Hematopoietic multipotent progenitor cell (in vitro differentiated cells): ENCODE measurements at places on chromosomes 11 and 22.

GRCh38 chr11:106961048-106961447, 57.2 kb downstream of the GUCY1A2 start:
- no peak for DNase-seq

- DNase-seq, result no peak
Observed at GRCh38 chr11:96257972-96258934, 84.7 kb downstream of the MAML2 start.

DNA sequence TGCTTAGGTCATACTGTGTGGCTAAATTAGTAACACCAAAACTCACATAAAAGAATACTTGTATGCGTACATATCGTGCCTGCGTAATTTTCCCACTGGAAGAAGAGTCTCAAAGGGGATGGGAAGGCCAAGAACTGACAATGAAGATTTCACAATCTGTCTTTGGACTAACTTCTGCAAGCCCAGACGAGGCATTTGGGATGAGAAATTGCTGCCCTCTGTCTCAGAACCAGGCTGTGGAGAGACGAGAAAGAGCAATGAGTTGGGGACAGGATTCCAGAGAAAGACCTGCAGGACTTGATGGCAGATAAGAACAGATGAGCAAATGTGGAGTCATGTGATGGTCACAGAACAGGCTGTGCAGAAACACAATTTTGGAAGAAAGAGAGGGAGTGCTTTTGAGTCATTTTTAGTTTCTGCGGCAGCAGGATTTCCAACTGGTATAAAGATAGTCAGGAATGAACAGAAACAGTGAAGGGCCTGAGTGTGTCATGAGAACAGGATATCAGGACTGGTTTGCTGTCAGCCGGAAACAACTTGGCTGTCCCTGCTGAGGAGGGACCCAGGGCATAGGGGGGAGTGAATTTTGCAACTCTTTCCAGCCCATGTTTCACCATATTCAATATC, 82.7 kb upstream of the CTSC start:
- DNase-seq, result no peak

GRCh38 chr11:102850973-102851745, 7.8 kb upstream of the MMP3 start:
- no peak for DNase-seq

DNA sequence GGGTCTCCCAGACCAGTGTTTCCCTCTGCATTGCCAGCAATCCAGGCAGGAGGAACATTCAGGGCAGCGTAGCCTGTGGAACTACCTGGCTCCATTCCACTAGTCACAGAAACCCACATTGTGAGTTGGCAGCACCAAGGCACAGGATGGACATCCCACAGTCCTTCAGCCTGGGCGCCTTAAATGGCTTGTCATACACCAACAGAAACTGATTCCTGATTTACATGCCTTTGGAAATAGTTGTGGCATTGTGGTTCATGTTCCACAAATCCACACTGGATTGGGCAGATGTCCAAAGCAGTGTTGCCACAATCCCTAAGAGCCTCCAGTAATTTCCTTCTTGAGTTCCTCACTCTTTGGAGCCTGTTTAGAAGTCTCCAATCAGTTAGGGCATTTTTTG, 225.6 kb downstream of the BLID start:
- no peak for DNase-seq

DNA sequence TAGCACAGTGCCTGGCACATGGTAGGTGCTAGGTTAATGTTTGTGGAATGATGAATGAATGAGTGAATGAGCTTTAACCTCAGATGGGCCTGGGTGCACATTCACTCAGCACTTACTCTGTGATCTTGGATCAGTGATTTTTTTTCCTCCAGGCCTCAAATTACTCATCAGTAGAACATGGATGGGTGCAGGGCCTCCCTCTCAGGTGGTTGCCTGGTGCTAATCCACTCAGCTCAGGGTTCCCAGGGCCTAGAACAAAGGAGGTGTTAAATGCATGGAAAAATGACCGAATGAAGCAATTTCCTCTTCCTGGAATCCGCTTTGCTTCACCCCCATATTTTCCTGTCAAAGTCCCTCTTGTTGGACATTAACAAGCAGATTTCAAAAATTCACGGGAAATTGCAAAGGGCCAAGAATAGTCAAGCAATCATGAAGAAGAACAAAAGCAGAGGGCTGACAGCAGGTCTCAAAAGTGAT, 93.5 kb downstream of the MYEOV start:
- DNase-seq, result no peak

DNA sequence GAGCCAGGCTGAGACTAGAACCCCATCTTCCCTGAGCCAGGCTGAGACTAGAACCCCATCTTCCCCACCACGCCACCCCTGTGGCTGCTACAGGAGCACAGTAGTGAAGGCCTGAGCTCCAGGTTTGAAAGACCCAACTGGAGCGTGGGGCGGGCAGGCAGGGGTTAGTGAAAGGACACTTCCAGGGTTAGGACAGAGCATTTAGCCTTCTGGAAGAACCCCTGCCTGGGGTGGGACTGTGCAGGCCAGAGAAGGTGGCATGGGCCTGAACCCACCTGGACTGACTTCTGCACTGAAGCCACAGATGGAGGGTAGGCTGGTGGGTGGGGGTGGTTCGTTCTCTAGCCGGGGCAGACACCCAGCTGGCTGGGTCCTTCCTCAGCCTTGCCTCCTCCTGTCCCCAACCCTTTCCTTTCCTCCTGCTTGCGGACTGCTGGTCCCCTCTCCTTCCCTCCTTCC, 24.1 kb downstream of the SUN2 start:
- DNase-seq, result no peak

GRCh38 chr11:73141031-73141308, 1.1 kb downstream of the FCHSD2 start:
- DNase-seq, result no peak

GRCh38 chr22:40177738-40178416, at the start of gene TNRC6B:
TNRC6B (plus strand) TSS chr22:40177925; CDS start chr22:40178136, 211 bp downstream.
- DNase-seq, result peak; percentile 68

- no peak for DNase-seq
Observed at GRCh38 chr22:25363474-25363873, 144.0 kb downstream of the CRYBB2 start.

GRCh38 chr22:49525360-49525759, 302.3 kb downstream of the BRD1 start:
- DNase-seq, result no peak

GRCh38 chr11:103497268-103497667, 388.0 kb downstream of the DYNC2H1 start:
- DNase-seq, result no peak

DNA sequence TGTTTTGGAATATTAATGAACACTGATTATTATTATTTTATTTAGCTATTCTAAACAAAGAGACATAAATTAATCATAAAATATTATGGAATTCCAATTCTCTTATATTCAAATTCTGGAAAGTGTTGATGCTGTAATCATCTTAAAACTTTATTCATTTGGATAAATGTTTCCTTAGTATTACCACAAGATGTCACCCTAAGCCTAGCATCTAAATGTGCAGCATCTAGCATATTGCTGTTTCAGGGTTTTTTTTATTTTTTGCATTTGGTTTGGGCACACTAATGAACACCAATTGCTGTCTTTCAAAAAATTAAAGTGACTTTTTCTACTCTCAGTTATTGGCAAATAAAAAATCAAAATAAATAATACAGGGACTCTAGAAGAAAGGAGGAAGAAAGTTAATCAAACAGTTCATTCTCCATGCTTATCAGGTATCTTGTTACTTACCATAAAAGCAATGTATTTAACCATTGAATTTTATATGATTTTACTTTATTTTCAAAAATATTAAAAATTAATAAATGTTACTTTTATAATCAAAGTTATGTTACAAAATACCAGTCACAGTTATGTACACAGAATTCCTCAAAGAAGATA, 31.8 kb downstream of the DLG2 start:
- DNase-seq, result peak; percentile 76

DNA sequence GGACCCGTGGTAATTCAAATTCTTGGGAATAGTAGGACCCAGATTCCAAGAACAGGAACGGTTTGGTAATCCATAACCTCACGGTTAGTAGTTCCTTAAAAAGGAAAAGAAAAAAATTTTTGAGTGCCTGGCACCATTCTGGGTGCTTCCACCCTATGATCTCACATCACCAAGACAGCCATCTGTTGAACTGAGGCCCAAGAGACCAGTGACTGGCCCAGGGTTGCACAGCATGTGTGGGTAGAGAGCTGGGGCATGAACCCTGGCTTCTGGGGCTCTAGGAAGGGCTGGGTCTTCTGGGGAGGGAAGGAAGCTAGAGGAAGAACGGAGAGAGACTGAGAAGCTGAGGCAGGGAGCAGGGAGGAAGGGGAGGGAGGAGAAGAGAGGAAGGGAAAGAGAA, 4.7 kb upstream of the SPI1 start:
- DNase-seq, result no peak

GRCh38 chr11:133832991-133833897, 12.1 kb downstream of the SPATA19 start:
- DNase-seq, result no peak

DNA sequence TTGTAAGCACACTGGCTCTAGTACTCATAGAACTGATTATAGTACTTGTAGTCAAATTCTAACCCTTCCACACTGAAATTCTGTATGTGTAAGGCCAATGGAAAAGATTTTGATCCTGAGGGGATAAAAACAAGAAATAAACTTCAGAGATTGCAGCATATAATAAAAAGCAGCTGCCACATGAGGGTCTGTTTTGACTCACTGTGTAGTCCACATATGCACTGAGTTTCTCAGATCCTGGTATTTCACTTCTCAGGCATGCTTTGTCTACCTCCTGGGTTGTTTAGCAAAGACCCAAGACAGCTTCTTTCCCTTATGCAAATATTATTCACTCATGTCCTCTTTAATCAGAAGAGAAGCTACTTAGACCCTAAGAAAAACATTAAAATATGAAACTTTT, 71.1 kb upstream of the SLC5A12 start:
- no peak for DNase-seq

DNA sequence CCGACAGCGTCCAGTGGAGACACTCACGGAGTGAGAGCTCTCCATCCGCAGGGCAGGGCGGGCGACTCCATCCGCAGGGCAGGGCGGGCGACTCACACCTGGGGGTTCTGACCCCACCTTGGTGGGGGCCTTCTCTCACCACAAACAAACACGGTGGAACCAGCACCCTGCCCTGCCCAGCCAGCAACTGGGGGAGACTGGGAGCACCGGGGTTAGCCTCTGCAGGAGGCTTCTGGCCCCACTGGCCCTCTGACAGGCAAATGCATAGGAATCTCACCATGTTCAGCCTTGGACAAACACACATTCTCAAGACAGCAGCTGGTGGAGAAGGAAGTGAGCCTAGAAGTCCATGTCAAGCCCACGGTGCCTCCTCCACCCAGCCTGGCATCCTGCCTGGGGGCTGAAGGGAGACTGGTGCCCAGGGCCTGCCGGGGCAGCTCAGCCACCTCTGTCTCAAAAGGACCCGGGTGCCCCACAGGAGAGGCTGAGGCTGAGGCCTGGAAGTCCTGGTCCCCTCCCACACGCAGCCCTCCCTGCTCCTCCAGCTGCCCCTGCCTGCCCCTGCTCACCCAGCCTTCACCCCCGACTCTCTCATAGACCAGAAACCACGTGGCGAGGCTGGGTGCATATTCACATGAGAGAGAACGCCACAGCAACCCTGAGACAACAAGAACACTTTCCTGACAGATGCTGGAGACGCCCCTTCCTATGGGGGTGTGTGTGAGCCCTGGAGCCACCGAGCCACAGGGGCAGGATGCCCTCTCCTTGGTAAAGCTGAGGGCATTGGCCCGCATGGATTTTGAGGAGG, 98.4 kb upstream of the B3GAT1 start:
- no peak for DNase-seq

GRCh38 chr11:2777386-2777785, 77.6 kb upstream of the KCNQ1OT1 start:
- no peak for DNase-seq

- DNase-seq, result no peak
Observed at GRCh38 chr22:38300946-38301345, 16.3 kb downstream of the CSNK1E start.

GRCh38 chr11:123371506-123372297, 58.4 kb upstream of the GRAMD1B start:
- DNase-seq, result no peak

DNA sequence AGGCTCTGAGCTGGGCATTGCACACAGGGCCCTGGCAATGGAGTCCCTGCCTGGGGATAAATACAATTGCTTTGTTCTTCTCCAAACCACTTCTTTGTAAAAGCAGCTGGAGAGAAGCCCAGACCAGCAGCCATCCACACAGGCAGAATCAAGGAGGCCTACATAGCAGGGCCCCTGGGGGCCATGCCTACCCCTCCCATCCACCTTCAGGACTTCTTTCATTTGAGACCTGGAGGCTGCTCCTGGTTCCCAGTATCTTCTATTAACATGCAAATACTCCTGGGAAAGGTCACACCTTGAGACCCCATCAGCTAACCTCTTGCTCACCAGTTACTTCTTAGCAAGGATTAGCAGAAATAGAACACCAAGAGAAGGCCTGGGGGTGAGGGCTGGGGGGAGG, 511.1 kb downstream of the SOX6 start:
- no peak for DNase-seq

DNA sequence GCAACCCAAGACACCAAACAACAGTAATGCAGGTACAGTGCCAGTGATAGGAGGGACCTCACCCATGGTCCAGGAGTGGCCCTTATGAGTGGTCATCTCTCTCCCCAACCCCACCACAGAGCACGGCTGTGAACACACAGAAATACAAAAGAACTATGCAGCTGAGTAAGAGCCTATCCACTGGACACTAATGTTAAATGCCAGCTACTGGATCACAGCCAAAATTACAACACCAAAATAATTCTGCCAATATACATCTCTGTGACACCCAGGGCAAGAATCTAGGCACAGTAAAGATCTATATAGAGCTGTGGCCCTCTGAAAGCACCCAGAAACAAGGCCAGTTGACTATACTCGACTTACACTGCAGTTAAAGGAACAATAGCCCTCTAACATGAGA, 22.8 kb upstream of the GPR83 start:
- no peak for DNase-seq

- DNase-seq, result no peak
Observed at GRCh38 chr11:96875712-96876111, 485.9 kb downstream of the JRKL start.

DNA sequence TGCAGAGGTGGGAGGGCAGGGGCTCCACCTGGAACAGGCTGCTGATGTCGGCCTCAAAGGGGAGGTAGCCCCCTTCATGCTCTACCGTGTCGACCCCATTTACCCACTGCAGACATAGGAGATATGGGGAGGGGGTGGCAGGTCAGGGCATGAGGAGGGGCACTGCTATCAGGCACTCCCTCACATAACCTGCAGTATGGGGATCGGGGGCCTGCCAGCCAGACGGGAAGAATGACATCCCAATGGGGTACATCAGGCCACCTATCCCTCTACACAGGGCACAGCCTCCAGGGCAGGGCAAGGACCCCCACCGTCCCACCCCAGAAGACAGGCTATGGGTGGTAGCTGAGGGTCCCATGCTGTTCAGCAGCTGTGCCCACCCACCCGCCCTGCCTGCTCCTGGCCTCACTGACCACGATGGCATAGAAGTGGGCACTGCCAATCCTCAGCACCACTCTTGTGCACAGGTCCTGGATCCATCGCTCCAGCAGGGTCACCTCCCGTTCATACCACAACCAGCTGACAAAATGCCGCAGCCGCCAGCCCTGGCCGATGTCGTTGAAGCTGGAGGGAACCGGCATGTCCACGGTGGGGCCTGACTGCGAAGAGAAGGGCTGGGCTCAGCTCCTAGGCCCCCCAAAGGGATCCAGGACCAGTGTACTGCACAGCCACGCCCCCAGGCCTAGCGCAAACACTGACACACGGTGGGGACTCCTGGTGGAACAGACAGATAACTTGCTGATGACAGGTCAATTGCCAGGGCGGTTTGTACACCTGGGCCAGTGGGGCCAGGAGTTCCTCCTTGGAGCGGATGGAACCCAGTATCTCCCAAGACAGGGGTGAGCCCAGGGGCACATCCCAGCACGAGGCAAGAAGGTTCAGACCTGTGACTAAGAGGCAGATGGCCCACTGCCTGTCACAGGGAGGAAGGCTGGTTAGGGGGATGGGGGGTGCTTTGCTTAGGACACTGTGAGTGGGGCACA, 24.1 kb downstream of the RGL4 start:
- peak; percentile 8 for DNase-seq
